ENCODE measurements at places on chromosomes 4 and X.

DNA sequence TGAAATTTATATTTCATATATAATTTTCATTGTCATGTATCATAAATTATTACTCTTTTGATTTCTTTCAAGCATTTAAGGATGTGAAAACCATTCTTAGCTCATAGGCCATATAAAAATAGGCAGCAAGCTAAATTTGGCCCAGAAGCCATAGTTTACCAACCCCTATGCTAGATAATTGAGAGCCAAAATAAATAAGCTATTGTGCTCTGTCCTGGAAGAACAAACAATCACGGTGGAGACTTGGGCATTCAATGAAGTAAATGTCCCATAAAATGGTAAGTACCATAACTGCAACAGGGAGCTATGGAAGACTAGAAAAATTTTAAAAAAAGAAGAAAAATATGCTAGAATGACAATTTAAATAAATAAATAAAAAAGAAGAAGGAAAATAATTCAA, 60.9 kb upstream of the PACRGL start:
- no peak for DNase-seq

DNA sequence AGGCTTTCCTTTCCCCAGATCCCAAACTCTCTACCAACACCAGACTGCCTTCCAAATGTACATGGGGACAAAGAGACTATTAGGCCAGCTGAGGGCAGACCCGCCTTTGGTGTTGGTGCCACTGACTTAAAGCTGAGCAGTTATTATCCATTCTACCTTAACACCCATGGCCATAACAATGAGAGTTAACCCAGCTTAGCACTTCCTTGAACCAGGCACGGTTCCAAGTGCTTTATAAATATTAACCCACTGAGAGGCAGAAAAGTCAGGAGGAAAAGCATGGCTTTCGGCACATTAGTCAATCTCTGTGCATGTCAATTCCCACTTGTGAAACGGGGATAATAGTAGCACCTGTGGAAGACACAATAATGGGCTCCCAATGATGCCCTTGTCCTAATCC, 243.1 kb upstream of the ANXA3 start:
- DNase-seq, result no peak

DNA sequence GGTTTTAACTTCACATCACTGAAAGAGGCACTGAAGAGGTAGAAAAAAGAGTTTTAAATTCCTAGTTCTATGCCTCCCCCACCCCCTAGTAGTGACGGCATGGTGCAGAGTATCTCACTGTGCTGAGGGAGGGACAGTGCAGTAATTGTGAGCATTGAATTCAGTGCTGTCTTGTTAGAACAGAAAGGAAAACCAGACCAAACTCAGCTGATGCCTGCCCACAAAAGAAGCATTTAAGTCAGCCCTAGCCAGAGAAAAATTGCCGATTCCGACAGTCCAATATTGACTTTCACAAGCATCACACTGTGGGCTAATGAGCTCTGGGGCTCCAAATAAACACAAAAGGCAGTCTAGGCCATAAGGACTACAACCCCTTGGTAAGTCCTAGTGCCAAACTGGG, 417.7 kb downstream of the AR start:
- DNase-seq, result no peak

DNA sequence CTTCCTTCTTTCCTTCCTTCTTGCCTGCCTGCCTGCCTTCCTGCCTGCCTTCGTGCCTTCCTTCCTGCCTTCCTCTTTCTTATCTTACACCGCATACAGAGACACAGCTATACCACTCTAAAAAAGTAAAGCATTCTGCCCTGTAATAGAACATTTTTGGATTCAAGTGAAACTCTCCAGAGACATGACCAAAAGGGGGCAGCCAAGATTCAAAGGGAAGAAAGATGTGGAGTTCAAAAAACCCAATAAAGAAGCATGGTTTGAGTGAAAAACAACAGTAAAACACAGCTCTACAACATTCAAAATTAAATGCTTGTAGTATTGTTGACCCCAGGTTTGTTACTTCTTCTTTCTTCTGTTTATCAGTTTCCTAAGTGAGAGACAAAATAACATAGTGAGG, 914.9 kb upstream of the PCDH7 start:
- peak; percentile 73 for DNase-seq

GRCh38 chr4:114226968-114227760, 247.7 kb upstream of the ARSJ start:
- DNase-seq, result no peak

DNA sequence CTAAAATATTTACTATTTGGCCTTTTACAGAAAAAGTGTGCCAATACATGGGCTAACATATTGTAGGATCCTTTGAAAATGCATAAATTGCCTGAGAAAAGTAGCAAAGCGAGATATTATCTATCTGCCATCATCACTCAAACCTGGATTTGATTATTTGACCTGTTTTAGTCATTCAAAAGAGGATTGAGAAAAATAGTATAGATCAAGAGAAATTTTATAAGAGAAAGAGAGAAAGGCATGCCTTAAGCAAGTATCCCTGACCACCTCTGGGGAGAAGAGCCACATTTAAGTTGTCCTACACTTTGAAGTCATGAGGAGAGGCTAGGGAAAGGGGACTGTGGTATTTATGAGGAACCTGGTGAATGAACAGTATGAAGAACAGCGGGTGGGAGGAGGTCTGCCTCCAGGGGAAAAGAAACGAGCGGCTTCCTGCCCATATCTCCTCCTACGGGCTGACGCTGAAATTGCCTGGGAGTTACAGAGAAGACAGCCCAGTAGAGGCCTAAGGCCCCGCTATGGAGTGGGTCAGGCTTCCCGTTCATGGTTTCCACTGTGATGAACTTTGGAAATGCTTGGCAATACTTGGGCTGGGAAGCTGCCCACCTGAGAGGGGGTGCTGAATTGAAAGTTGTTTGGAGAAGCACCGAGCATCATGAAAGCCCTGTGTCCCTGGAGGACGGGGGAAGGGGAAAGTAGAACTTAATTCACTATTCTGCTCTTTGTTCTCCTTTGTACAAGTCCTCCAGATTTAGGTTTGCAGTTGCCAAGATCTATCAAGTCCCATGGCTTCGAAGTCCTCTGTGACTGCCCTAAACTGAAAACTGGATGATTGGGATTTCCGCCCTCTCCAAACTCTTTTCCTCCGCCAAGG, 106.9 kb upstream of the ACSL4 start:
- peak; percentile 77 for DNase-seq

- DNase-seq, result no peak
These were observed 52.9 kb upstream of the PDGFRA start for GRCh38 chr4:54176202-54176601.

DNA sequence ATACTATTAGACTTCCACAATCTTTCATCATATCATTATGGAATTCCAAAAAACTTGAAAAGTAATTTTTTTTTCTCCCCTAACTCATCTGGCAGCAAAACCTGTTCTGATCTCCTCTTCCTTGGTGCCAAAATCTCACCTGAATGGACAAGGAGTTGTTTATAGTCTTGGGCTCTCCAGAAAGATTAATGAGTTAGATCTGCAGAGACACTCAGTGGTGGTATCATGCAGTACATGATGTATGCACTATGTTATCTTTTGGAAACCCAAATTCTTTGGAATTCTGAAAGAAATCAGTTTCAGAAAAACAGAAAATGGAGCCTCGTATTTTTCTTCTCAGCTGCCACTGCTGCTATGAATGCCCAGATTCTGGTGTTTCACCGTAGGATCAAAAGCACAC, 11.7 kb downstream of the GPM6B start:
- DNase-seq, result no peak

DNA sequence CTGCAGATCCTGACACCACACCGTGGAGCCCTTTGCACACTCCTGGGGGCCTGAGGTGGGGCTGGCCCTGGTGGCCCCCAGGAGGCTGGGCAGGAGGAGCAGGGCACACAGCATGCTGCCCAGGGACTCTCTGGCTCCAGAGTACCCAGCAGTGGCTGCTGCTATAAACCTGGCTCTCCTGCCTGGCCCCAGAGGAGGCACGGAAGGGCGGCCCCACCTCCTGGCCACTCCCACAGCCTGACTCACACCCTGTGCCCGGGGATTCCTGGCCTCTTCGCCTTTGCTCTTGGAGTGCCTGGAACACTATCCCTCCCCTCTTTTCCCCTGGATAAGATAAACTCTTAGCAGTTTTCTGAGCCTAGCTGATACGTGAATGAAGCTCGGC, at the start of gene PSAPL1:
Gene PSAPL1, minus strand, starts transcription at position 165 of the 385 bp plus-strand sequence. Its CDS starts 51 bp downstream, at position 114.
- DNase-seq, result peak; percentile 90

- DNase-seq, result no peak
These were observed 23.9 kb downstream of the PRDM8 start for GRCh38 chr4:80221161-80221560.

DNA sequence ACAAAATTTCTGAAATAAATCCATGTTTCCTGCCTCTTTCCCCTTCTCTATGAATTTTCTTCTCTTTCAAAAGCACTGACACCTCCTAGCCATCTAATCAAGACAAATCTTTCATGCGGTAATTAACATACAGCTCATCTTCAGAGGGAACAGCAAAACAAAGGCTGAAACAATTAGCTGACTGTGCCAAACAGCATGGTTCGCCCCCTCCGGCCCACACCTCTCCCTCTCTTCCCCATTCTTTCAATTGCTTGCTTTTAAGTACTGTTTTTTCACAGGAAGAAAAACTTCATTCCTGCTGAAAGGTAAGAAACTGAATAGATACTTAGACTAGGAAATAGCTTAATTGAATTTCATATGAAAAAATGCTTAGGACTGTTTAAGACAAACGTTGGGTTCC, 291.1 kb upstream of the NOCT start:
- peak; percentile 53 for DNase-seq

DNA sequence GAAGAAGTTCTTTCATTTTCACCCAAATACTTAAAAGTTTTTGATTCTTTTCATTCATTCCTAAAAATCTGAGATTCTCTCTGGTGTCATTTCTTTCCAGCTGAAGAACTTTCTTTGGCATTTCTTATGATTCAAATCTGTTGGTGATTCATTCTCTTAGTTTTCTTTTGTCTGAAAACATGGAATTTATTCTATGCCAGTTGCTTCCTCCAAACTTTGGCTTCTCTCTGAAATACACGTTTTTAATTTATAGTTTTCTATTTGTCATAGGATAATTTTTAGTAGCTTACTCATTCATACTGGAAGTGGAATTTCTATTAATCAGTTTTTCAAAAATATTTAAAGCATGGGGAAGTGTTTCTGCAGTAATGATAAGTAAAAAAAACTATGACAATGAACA, 1012.0 kb downstream of the RPA4 start:
- DNase-seq, result no peak

DNA sequence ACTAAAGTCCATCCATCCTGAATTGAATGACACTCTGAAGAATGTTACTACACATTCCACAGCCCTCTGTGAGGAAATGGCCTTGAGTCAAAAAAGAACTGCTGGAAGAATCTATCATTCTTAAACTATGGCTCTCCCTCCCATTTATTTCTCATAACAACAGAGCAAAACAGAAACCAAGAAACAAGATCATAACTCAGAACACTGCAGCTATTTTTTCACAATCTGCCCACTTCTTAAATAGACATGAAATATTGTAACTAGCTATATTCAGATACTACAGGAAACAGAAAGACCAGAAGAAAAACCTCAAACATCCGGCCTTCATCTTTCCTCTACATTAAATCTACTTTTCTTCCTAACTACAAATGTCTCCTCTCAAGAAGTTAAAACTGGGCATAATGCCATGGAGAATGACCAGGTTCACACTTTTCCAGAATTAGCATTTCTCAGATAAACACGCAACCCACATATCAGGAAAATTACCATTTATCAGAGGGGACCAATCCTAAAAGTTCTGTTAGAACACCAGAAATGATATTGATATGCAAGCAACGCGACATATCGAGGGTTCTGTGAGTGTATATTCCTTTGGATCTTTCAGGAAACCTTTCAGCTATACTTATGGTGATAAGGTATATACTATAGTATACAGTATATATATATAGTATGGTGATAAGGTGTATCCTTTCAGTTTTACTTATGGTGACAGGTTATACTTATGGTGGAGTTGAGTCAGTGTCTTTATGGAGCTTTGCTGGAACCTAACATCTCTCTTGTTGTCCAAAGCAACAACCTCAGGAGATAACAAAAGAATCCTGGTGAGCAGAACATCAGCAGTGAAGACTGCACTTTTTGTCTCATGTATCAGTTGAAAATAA, 60.4 kb upstream of the IRF2 start:
- no peak for DNase-seq

GRCh38 chrX:22037225-22037624, 5.1 kb downstream of the PHEX start:
- no peak for DNase-seq

GRCh38 chr4:92994727-92995126, 691.0 kb downstream of the GRID2 start:
- DNase-seq, result no peak

DNA sequence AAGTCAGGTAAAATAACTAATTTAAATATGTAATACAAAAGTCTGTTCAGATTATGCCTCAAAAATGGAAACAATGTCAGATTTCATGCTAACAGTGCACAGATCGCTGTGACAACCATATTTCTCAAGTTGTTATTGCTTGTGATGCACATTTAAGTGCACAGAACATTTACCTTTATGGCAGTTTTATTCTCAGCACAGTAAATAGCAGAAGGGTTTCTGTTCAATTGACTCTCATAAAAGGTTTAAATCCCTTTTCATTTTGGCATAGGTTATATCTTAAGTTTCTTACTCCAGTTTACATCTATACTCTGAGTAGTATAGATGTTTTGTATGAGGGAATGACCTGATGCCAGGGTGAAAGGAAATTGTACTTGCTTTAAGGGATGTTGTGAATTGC, 247.8 kb downstream of the FSTL5 start:
- DNase-seq, result no peak

DNA sequence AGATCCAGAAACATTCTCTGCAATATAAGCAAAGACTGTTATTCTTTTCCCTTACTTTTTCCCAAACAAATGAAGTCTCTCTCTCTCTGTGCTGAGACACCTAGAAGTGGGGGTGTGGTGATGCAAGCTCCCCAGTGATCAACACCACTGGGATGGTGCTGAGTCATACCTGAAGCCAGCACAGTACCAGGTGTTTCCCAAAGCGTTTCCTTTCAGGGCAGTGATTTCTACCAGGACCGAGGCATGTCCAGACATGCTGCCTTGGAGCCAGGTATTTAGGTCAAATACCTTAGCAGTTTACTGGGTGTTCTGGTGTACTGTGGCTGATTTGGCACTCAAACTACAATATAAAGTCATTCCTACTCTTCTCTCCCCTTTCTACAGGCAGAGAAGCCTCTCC, 726.5 kb downstream of the FAM133A start:
- DNase-seq, result peak; percentile 68

- no peak for DNase-seq
These were observed 2.1 kb upstream of the CPZ start for GRCh38 chr4:8590546-8590880.

DNA sequence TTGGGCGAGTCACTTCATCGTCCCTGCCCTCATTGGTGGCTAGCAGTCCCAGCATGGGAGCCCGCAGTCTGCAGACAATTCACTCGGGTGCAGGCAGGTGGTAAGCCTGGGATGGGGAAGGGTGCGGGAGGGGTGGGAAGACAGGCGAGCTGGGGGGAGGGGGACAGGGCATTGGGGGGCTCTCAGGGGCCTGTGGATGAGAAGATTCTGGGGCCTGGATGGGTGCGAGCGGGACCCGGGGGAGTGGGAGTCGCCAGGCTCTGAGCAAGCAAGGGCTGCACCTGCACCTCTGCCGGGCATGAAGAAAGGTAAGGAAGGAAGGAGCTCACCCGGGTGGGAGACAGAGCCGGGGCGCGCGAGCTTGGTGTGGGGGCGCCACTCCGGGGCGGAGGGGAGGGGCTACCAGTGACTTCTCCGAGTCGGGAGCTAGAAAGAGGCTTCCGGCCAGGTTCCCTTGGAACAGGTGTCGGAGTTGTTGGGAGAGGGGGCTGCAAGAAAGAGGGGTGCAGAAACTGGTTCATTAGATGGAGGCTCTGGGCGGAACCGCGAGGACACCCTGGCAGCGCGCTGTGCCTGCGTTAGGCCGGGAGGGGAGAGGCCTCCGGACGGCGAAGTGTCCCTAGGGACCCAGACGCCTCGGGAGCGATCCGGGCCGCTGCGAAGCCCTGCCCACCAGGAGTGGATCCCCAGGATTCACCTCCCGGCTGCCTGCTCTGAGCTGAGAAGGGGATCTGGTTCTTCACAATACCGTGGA, 103.4 kb upstream of the PDLIM3 start:
- DNase-seq, result peak; percentile 71

All from endodermal cell (in vitro differentiated cells).